CD4-positive, alpha-beta T cell treated with Interleukin-4 for 4 hours (primary cell): ENCODE measurements at places on chromosomes 7 and 10.
A peak's percentile ranks its signal among the peaks of the same experiment; 100 is the strongest.

DNA sequence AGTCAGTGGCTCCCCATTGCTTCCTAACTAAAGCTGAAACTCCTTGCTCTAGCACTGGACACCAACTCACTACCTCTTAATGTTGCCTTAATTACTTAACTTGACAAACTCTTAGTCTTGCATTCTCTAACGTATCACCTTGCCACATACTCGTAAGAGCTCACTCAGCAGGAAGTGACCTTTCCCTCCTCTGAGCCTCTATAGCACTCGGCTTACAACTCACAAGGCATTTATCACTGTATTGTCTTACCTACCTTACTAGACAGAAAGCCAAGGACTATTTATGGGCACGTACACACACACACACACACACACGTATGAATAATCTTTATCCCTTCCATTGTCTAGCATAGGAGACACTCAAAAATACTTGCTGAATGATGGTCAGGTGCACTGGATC, 21.2 kb downstream of the CEP41 start:
- no peak for DNase-seq

DNA sequence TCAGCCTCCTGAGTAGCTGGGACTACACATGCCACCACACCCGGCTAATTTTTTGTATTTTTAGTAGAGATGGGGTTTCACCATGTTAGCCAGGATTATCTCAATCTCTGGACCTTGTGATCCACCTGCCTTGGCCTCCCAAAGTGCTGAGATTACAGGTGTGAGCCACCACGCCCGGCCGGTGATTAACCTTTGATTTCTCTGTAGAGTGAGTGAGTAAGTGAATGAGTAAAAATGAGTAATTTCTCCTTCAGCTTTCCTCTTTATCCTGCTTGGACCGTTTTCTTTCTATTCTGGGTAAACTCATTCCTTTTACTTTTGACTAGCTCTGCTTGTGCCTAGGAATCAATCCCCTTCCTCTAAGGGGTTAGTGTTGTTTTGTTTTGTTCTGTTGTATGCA, 36.8 kb downstream of the ST7 start:
- DNase-seq: no peak

DNA sequence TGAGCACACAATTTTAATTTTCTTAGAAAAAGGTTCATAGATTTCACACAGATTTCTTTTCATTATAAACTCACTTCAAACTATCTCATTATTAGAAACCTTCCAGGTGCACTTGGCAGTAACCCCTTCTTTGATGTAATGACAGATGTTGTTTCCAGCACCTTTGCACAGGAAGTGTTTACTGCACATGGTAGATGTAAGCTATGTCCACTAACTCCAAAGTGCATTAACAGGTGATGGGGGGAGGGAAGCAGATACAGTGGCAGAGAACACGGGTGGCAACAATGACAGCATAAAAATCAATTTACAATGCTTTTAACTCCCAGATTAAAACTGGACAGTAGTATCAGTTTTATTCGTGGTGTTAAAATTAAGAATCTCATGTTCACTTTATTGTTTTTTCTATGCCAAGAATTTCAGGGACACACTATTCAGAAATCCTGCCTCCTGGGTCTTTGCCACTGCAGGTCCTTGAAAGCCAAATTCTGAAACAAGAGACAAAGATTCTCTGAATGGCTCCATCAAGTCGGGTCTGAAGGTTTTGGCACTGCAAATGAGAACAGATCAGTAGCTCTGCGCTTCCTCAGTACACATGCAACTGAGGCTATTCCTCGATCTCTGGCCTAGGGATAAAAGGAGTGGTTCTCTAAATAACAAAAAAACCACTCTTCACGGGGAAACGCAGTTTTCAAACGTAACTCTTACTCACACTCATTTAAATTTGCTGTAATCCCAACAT, 187.7 kb downstream of the JAZF1 start:
- no peak for DNase-seq

- DNase-seq: no peak
These were observed 470.5 kb downstream of the RPS24 start for GRCh38 chr10:78504181-78504580.

GRCh38 chr7:34128762-34129161, 223.4 kb downstream of the BMPER start:
- no peak for DNase-seq

- DNase-seq: no peak
These were observed 96.8 kb upstream of the DGKB start for GRCh38 chr7:14999331-14999730.

DNA sequence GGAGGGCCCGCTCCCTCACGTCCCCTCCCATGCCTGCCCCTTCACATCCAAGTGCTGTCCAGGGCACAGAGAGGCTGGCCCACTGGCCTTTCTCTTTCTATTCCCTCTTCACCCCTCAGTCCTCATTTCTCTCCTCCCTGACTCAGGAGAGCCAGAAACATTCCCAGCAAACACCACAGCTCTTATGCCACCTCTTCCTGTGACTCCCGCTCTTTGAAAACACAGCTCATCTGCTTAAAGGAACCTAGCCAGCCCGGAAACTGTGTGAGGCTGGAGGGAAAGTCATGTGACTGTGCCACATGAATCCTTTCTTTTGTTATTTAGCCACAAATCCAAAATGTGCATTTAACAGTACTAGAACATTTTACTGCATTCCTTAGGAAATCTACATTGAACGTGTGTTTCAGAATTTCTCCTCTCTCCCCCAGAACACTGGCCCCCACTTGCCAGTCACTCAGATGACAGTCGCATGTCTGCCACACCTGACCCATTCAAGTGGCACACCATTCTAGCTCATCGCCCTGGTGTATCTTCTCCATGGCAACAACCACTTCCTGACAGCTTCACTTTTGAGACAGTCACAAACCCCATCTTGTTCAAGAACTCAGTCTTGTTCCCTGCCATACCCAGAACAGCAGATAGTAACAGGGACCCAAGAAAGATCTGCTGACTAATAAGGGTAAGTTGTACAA, 42.8 kb downstream of the GRB10 start:
- peak; percentile 89 for DNase-seq
